ENCODE measurements at places on chromosomes 16 and 17. TPM values are rescaled to one million over a fixed set of nuclear protein-coding genes. Genes with fewer than 3 reads are reported as not detected.

Gene VWA3A
- total RNA-seq = 4.7 TPM

Gene SMG1
- total RNA-seq = 80.5 TPM

Gene ZSCAN10
- not detected for total RNA-seq

Gene OR2C1
- 0.22 TPM for total RNA-seq

GRCh38 chr16:72434159-72434558 is 262.2 kb upstream of the PMFBP1 start:
- no peak for DNase-seq
- H3K27ac ChIP-seq = no peak overlapping the region
- H3K4me3 ChIP-seq = no peak overlapping the region
- H3K27me3 ChIP-seq = no peaks in the 10 kb centered on the region

DNA sequence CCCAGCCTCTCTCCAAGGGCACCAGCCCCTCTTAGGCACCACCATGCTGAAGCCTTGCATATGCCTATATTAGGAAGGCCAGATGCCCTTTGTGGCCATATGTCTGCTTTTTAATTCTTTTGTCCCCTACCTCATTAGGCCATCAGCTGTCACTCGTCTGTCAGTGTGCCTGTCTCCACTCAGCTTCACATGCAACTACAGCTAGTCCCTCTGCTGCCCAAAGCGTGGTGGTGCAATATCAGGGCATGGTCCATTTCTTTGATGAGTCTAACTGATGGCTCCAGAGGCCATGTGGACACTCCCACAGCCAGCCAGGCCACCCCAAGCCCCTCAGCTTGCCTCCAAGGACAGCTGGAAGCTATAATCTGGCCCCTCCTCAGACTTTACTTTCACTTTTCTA is 36.3 kb downstream of the MYO18A start:
- H3K4me3 ChIP-seq = no peak overlapping the region
- H3K36me3 ChIP-seq = no peaks in the 10 kb centered on the region
- no peak for DNase-seq
- no peaks in the 10 kb centered on the region for H3K27me3 ChIP-seq
- peaks cover 48% of the 10 kb centered on the region for H3K4me1 ChIP-seq

DNA sequence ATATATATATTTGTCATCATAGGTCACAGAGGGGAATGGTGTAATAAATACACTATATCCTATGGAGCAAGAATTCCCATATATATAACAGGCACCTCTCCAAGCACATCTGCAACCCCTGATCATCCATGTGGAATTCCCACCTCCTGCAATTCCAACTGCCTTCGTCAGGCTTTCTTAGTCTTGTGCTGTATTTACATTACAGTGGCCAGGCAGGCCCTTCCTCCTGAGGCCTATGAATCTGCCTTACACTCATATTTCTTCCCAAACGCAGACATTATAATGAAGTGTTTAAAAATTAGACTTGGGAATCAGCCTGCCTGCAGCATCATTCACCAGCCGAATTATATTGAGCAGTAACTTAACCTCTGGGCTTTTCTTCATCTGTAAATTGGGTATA is 19.3 kb upstream of the DNAH9 start:
- H3K4me1 ChIP-seq = no peaks in the 10 kb centered on the region
- no peak for DNase-seq
